ENCODE measurements at places on chromosomes 5 and 9.

DNA sequence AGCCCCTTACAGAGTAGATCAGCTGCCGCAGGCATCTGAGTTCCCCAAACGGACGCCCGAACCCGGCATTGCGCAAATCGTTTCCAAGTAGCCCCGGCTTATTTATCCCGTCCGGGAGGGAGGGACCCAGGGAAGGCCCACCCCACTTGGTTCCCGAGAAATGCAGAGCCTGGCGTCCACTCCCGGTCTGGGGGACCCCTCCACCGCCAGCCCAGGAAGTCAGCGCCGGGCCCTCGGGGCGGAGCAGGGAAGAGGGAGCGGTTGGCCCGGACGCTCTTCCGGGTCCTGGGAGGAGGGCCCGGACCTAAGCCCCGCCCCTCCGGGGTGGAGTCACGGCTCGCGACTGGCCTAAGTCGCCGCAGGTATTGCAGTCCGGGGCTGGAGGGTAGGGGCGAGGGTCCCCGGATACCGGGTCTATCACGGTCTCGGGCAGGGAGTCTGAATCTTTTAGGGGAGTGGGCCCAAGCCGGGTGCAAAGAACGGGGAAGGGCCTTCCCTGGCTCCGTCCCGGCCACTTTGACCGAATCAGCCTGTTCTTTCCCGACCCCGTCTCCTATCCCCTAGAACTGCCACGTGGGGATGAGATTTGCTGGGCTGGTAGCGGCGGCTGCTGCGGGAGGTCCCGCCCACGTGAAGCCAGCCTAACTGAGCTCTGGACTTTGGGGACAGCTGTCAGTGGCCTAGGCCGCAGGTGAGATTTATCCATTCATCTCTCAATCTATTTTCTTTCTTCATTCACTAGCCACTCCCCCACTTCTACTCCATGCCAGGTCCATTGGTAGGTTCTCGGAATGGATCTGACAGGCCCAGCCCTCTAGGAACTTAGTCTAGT, at the start of gene RABEPK:
Gene RABEPK (plus strand): TSS at position 327 of the 832 bp plus-strand sequence. CDS start 2,472 bp downstream, outside the sequence.
- peak; percentile 93 for DNase-seq

DNA sequence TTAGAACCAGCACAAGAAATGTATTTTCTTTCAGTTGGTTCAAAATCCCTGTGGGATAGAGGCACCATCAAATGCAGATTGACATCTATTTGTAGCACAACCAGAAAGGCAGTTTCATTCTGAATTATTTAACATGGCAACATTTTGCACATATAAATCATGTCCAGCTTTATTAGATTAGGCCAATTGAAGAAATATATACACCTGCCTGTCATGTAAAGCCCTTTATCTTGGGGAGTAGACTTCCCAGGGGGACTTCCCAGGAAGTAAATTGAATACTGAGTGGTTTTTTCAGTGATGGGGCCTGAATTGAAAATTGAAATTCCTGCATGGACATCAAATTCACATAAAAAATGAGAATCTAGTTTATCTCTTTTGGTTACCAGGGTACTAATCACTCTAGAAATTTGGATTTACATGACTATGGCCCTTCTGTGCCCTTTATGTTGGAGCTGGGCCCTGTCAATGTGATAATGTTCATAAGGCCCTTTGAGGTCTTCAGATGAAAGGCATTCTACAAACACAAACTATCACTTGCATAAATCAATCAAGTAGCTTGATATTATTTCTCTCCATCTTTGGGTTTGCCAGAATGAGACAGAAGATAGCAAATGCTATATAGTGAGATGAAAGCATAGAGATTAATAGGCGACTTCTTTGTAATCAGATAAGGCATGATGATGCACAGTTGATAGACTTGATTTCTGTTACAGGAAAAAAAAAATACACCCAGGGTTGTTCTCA, 26.2 kb upstream of the ZNF608 start:
- DNase-seq: no peak

GRCh38 chr5:109837231-109837861, 147.6 kb downstream of the MAN2A1 start:
- no peak for DNase-seq

DNA sequence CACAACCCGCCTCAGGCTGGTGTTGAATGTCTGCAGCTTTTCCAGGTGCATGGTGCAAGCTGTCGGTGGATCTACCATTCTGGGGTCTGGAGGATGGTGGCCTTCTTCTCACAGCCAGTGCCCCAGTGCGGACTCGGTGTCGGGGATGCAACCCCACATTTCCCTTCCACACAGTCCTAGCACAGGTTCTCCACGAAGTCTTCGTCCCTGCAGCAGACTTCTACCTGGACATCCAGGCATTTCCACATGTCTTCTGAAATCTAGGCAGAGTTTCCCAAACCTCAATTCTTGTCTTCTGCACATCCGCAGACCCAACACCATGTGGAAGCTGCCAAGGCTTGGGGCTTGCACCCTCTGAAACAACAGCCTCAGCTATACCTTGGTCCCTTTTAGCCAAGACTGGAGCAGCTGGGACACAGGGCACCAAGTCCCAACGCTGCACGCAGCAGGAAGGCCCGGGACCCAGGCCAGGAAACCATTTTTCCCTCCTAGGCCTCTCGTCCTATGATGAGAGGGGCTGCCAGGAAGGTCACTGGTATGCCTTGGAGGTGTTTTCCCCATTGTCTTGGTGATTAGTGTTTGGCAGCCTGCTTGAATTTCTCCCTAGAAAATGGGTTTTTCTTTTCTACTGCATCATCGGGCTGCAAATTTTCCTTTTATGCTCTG, 18.2 kb downstream of the PSIP1 start:
- no peak for DNase-seq

- DNase-seq: no peak
Observed at GRCh38 chr5:4941957-4942830, 197.9 kb upstream of the ADAMTS16 start.

- no peak for DNase-seq
Observed at GRCh38 chr5:170419643-170420042, 30.5 kb upstream of the KCNMB1 start.

GRCh38 chr9:2386566-2386965, 235.0 kb upstream of the VLDLR start:
- no peak for DNase-seq

DNA sequence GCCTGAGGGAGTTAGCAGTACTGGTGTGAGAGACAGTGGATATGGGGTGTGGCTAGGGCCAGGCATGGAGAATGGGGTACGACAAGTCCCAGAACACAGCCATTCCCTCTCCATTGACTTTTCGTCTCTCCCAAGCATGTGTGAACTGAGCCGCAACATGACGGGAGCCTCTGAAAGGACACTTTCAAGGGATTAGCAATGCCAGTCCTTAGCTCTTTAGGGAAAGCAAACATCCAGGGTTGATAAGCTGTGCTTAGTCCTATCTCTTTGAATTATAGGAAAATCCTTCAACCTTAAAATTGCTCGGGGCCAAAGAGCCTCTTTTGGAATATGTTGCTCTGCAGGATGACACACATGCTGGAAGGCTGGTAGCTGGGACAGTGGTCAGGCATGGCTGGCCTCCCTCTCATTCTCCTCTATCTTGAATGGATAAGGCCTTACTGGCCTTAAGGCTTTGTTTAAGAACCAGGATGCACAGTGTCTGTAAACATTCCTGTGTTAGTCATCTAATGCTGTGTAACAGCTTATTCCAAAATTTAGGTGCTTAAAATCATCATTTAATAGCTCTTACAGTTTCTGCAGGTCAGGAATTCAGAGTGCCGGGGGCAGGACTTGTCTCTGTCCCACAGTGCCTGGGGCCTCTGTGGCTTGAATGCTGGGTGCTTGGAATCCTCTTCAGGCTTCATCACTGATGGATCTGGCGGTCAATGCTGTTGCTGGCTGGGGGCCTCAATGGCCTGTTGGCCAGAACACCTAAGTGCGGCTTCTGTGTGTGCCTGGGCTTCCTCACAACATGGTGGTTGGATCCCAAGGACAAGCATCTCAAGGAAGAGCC, 95.3 kb downstream of the PTTG1 start:
- DNase-seq: no peak

GRCh38 chr9:135076143-135076875, 11.2 kb upstream of the OLFM1 start:
- no peak for DNase-seq

GRCh38 chr9:92518199-92518598, 17.6 kb downstream of the ECM2 start:
- DNase-seq: no peak

DNA sequence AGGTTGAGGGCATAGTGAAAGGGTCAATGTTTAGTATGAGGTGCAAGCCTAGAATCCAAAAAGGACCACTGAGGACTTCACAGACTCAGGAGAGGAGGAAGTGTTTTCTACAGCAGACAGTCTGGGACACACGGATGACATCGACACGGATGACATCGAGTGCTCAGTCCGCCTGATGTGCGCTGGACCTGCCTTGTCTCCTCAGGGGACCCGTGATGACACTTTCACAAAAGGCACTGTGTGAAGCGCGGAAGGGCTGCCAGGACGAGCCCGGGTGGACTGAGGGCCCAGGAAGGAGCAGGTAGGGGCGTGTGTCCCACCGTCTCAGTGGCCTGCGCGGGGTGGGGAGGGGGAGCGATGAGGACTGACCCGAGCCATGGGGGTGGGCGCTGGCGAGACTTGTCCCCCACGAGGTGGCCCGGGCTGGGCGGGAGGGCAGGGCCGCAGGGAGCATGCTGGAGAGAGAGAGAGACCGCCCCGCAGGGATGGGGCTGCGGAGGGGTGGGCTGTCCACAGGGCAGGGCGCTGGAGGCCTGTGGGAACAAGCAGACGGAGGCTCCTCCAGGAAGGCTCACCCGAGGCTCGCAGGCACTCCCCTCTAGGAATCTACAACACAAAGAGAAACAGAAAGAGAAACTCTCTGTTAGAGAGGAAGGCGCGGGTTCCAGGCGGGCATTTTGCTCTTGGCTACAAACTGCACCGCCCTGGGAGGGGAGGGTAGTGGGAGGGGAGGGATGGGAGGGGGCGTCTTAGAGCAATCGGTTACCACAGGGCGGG, 54.9 kb downstream of the USP20 start:
- DNase-seq: peak; percentile 82

DNA sequence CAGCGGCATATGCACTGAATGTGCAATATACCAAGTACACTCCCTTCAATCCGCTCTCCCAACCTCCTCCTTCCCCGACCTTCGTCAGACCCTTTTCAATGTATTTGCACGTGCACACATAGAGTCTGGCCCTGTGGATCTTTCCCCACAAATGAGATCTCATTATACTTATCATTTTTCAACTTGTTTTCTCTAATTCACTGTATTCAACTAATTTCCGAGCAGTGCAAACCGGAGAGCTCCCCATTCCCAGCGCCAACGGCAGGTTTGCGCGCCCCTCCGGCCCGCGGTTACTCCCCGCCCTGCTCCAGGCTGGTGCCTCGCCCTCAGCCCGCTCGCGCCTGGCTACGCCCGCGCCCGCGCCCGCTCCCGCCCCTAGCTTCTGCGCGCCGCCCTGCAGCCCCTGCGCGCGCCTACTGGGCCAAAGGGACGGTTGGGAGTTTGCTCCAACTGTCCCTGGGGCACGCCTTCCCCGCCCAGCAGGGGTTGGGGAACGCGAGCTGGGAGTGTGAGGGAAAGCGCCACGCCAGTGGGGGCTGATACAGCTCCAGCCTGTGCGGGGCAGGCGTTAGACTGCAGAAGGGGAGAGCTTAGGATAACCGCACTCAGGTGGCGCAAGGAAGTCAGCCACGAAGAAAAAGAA, 3.3 kb upstream of the CDC20B start:
- DNase-seq: peak; percentile 4

DNA sequence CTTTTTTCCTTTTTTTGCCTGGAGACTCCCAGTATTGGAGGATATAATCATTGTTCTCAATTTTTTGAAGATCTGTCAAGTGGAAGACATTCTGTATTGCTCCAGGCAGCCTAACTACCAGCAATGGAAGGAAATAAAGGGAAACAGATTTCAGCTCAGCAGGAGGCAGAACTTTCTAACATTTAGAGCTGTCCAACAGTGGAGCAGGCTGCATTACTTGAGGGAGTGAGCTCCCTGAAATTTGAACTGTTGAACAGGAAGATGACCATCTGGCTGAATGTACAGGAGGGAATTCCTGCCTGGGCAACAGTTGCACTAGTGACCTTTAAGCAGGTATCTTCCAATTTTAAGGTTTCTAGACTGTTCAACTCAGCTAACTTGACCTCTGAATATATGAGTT, 1.1 kb upstream of the GAPVD1 start:
- DNase-seq: no peak

DNA sequence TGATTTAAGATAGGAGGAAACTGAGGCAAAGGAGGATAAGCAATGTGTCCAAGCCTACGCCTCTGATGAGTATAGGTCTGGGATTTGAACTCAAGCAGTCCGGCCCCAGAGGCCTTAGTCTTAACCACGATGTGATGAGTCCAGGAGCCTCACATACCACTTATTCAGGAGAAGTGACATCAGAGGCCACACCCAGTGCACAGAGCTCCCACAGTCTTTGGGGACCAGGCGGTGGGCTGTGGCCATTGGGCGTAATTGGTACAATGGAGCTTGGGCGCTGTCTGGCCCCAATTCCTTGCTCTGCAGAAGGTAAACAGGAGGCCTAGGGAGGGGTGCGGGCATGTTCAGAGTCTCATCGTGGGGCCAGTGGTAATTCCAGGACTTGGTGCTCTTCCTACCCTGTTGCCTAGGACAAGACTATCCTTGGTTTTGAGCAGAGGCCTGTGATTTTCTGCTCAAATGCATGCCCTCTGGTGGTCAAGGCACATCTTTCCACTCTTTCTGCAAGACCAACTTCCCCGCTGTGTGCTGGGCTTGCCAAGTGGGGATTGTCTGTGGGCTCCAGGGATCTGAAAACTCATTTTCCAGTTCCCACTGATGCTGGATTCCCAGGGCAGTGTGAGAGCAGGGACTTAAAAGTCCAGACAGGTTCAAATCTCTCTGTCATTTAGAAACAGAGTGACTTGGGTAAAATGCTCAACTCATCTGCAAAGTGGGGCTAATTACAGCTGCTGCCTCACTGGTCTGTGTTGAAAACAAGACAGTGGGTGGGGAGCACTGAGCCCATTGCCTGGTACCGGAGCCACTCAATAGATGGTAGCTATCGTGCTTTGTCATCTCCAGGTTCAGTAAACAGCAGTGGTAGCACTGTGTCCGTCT, 15.8 kb downstream of the NDST1 start:
- peak; percentile 37 for DNase-seq

DNA sequence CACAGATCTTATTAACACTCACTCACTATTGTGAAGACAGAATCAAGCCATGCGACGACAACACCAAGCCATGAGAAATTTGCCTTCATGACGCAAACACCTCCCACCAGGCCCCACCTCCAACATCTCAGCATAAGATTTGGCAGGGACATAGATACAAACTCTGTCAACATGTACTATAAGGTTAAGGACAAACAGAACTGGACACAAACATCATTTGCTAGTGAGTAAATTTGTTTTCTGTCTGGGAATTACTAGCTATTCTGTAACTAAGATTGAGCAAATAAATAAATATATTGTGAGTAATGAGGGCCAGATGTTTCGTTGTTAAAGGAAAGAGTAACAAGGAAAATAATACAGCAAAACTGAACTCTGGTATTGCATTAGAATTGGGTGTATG, 15.7 kb upstream of the KCNN2 start:
- no peak for DNase-seq

All from CD4-positive, alpha-beta T cell treated with Interleukin-6 for 4 hours (primary cell).